Lung microvascular endothelial cell (primary cell): ENCODE measurements at places on chromosomes 12 and 14.
A peak's percentile ranks its signal among the peaks of the same experiment; 100 is the strongest.

DNA sequence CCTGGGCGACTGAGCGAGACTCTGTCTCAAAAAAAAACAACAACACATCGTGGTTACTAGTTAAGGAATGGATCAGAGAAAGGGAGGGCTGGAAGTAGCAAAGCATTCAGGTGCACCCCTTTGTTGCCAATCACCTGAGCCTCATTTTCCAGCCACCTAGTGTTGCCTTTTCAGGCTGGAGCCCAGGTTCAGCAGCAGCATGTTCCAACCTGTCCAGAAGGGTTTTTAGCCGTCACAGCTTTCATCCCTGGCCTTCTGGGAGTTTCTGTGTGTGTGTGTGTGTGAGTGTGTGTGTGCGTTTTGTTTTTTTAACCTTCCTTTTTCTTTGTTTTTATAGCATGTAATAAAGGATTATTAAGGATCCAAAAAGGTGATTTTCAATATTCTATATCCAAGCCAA, 121.1 kb upstream of the ATF1 start:
- DNase-seq: no peak

GRCh38 chr14:62914025-62914424, 131.2 kb downstream of the KCNH5 start:
- no peak for DNase-seq

GRCh38 chr12:63844391-63845341, at the start of gene SRGAP1:
SRGAP1 (plus strand) TSS chr12:63844700; CDS start chr12:63844817, 117 bp downstream.
- peak; percentile 62 for DNase-seq

- DNase-seq: no peak
Observed at GRCh38 chr14:22337521-22337920, 251.5 kb downstream of the DAD1 start.

DNA sequence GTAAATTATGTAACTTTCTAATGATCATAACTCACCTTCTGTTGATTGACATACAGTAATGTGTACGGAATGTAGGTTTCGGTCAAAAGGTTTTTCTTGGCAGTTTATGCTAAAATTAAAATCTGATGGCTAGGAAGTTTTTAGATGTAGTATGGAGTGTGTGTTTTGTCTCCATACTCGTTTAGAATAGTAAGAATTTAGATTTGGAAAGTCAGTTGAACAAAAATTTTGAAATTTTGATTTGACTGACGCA, 859 bp downstream of the PALS1 start:
- no peak for DNase-seq

- peak; percentile 11 for DNase-seq
Observed at GRCh38 chr14:92439537-92440344, 73.8 kb upstream of the RIN3 start.

DNA sequence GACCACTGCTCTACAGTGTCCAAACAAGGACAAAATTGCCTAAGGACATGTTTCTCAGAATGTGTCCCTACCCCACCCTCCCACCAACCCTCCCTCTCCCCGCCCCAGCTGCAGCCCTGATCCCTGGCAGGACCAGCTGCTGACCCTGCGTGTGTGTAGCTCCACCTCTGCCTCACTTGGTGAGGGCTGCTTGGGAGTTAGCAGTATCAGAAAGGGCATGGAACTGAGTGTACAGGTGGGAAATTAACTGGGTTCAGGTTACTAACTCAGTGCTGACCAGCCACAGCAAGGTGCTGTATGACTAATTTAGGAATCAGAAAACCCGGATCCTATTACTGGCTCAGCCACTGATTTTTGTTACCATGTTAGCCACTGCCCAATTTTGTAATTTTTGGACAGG, 11.3 kb upstream of the PLEKHD1 start:
- no peak for DNase-seq

DNA sequence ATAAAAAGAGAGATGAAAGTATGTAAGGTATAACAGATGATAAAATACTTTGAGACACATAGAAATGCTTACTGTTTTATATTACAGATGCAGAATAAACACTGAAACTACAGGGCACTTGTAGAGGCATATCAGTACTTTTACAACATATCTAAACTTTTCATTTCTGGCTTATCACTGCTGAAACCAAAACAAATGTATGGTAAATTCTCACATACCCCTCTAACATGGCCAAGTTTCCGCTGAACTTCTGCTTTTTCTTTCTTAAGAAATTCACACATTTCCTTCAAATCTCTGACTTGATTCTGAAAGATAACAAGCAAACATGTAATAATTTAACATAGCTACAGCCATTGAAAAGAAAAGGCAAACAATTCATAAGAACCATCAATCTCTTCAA, 33.3 kb upstream of the C12orf50 start:
- no peak for DNase-seq

DNA sequence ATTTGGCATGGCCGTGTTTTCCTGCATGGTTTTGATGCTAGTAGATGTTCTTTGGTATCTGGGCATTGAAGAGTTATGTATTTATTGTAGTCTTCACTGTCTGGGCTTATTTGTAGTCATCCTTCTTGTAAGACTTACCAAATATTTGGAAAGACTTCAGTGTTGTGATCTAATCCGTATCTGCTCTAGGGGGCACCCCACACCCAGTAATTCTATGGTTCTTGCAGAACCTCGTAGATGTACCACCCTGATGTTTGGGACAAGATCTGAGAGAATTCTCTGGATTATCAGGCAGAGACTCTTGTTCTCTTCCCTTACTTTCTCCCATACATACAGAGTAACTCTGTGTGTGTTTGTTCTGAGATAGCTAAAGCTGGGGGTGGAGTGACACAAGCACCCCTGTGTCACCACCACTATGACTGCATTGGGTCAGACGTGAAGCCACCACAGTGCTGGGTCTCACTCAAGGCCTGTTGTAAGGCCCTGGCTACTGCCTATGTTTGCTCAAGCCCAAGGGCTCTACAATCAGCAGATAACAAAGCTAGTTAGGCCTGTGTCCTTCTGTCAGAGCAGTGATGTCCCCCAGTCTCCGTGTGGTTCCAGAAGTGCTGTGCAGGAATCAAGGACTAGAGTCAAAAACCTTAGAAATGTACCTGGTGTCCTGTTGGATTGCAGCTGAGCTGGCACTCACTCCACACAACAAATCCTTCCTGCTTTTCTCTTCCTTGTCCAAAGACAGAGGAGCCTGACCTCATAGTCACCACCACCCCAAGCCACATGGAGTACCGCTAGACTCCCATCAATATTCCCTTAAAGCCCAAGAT, 9.6 kb downstream of the RDH16 start:
- DNase-seq: peak; percentile 53

GRCh38 chr14:99596071-99596627, 7.9 kb downstream of the CCDC85C start:
- peak; percentile 60 for DNase-seq

- DNase-seq: peak; percentile 44
Observed at GRCh38 chr12:2332236-2332635, 279.4 kb downstream of the CACNA1C start.

DNA sequence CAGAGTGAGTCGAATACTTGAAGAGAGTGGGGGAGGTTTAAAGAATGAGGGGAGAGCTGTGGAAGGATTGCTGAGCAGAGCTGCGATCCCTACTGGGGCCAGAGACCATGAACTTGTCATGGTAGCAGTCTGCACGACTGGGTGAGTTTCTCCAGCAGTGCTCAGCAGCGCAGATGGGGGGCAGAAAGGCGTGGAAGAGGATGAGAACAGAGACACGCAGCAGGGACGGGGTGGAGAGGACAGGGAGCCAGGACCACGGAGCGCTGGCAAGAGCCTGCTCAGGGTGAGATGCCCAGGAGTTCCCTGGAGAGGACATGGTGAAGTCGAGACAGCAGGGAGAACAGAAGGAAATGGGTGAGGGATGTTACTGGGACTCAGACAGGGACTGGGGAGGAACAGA, 2.1 kb upstream of the AQP6 start:
- DNase-seq: no peak

DNA sequence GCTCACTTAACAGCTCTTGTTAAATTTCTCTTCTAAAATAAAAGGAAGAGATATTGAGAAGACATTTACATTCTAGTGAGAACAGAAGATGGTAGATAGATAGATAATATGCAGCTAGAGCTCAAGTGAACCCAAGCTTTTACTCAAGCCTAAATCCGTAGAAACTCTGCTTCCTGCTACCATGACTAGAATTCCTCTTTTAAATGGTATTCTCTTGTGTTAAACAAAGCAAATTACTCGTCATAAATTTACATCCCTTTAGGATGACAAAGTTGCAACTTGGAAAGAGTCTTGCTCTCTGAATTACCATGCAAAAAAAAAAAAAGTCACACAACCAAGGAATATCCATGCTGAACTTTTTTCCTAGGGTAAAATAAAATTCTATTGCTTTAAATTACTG, 160.7 kb upstream of the LRFN5 start:
- no peak for DNase-seq

DNA sequence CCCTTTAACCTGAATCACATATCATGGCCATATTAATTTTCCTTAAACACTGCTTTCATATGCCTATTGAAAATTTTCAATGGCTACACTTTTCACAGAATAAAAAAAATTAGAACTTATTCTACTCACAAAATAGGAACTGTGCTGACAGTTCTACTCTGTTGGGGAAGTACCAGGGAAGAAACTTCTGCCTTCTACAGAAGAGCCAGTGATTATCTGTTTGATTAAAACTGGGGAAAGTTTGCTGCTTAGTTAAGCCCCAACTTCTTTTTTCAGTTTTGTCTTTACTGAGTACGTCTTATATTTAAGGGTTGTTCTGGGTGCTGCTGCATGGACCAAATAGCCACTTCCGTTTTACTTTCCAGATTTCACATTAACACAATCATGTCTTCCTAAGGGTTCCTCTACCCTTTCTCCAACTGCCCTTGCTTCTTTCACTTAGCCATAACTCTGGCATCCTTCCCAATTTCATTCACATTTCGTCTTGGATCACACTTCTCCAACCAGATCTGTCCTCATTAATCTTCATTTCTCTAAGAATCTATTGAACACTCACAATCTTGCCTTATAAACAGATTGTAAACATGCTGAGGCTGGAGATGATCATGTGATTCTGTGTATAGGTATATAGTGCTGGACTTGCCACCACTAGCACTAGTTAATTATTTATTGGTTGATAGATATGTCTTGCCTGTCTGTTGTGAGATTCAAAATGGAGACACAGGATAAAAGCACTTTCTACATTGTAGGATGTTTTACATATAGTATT, 1.9 kb upstream of the SEL1L start:
- DNase-seq: no peak

- peak; percentile 60 for DNase-seq
Observed at GRCh38 chr14:104968153-104968527, 10.0 kb downstream of the AHNAK2 start.

GRCh38 chr12:98551787-98552186, 36.4 kb downstream of the TMPO start:
- no peak for DNase-seq

DNA sequence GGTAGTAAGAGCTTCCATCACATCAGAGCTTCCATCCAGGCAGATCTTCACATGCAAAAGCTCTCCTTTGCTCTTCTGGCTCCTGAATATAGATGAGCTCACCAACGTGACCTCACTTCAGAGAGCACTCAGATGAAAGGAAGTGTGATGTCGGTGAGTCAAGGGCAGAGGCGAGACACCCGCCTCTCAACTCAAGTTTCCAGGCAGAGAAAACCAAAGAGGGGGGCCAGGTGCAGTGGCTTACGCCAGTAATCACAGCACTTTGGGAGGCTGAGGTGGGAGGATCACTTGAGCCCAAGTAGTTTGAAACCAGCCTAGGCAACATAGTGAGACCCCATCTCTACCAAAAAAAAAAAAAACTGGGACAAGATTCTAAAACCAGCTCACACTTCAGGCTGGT, 126.9 kb downstream of the DUSP6 start:
- DNase-seq: peak; percentile 40

GRCh38 chr14:96247031-96247430, 9.0 kb upstream of the BDKRB1 start:
- no peak for DNase-seq

DNA sequence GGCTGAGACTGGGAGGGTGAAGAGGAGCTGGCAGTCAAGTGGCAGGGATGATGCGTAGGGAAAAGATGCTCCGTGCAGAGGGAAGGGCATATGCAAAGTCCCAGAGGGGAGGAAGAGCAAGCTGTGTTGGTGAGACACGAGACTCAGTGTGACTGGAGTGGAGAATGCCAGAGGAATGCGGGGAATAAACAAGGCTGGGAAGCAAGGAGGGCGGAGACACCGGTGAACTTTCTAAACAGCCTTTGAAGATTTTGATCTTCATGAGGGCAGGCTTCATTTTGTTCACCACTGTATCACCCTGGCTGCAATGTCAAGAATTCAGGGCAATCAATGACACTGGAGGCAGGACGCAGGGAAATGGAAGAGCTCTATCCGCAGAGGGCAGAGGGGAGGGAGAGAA, 535.8 kb downstream of the FUT8 start:
- no peak for DNase-seq

GRCh38 chr14:29442696-29443095, 485.0 kb downstream of the PRKD1 start:
- DNase-seq: peak; percentile 44

DNA sequence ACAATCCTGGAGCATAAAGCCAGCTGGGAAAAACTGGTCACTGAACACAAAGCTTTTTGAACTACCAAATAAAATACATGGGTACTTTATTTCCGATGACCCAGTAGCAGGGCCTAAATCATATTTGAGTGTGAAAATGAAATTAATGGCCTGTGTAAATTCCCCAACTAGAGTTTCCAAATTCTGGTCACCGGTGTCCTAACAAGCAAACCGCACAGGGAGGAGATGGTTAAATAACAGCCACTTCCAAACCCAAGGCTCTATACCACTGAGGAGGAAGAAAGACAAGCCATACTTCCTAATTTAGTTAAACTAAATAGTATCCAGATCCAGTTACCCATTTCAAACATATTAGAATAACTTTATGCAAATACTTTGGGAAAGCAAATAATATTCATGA, 40.1 kb upstream of the DUSP6 start:
- DNase-seq: no peak

DNA sequence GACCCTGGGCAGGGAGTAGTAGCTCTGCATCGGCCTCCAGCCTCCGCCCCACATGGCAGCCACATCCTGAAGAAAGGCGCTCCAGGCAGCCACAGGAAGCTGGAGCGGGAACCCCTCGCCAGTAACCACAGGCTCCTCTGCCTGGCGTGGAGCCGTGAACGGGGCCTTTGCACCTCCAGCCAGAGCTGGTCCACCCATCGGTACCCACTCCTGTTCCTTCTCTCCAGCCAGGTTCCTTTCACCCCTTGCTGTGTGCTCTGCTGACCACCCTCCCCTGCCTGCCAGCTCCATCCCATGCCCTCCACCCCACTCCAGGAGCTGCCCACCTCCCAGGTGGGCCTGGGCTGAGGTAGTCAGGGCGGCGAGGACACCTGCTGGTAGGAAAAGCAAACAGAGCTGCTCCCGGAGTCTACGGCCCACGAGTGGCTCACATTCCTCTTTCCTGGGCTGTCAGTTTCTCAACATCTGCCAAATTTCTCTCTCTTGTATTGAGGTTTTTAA, 2.7 kb downstream of the TGFB3 start:
- DNase-seq: peak; percentile 32
